ENCODE measurements at places on chromosomes 13 and 19.

DNA sequence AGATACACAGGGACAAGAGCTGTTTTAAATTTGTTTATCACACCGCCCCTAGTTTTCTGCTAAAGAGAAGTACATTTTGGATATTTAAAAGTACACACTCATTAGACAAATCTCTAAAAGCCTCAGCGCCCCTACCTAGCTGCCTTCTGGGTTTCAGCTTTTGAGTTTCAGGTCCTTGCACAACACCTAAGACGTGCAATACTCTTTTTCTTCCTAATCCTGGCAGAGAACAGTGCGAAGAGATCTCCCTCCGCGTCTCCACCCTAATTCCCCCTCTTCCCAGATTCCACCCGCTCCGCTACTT, 421 bp upstream of the KLF5 start:
- DNase-seq: no peak

GRCh38 chr13:35480346-35480745, 3.9 kb upstream of the MAB21L1 start:
- DNase-seq: no peak

- DNase-seq: no peak
Observed at GRCh38 chr13:40189426-40189825, 477.0 kb downstream of the FOXO1 start.

GRCh38 chr19:10113964-10114650, 2.6 kb downstream of the P2RY11 start:
- no peak for DNase-seq

- no peak for DNase-seq
Observed at GRCh38 chr13:27569405-27569804, 50.9 kb downstream of the LNX2 start.

GRCh38 chr13:26424181-26424580, 133.3 kb upstream of the WASF3 start:
- no peak for DNase-seq

GRCh38 chr19:39389631-39390414, 1.1 kb downstream of the PAF1 start:
- no peak for DNase-seq

DNA sequence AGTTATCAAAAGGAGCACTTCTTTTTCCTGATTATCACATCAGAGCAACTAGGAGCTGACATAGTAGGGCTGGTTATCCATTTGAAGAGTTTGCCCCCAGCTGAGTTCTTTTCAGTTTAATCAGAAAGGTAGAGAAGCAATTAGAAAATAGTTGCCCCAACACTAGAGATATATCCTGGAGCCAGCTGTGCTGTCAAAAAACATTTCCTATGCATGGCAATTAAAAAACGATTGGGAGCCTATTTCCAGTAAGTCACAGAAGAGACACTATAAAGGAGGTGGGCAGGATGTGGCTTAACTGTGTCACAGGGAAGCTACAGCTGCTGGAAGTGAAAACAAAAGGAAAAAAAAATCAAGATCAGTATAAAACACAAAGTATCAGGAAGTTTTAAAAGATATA, 155.7 kb upstream of the SLITRK1 start:
- DNase-seq: no peak

Data from EL (cell line).